ENCODE measurements at places on chromosomes 3 and 15.

DNA sequence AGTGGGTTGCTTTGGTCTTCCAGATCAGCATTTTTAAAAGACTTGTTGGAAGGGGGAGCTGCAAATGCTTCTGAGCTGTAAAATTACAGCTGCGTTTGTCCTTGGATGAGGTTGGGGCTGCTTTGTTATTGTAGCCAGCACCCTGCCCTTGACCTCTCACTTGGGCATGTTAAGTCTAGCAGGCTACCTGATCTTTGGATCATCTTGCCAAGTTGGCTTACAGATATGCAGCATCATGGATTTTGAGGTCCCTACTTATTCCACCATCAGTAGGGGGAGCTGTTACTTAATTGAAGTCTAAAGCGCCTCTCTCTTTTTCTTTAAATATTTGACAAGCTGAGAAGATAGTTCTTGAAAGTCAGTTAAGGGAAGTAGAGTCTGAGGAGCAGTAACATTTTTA is 793.0 kb downstream of the MCTP2 start:
- no peak for DNase-seq

DNA sequence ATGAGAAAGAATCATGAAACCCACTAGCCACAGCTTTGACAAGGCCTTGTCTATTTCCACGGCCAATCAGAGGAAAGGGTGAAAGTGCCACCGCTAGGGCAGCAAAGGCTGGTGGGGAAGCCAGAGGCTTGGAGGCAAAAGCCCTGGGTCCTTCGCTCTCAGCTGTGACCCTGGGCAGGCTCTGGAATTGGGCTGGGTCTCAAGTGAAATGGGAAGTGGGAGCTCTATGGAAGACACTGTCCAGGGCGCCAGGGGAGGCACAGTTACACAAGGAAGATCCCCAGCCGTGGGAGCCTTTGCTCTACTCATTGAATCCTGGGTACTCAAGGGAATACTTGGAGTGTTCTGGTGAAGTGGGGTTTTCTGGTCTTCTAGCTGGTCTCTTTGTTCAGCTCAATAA is 136.2 kb downstream of the ASB7 start:
- no peak for DNase-seq

- no peak for DNase-seq
These were observed 79.5 kb upstream of the PXYLP1 start for GRCh38 chr3:141152130-141152529.

- no peak for DNase-seq
These were observed 503.5 kb downstream of the EDEM1 start for GRCh38 chr3:5690904-5691532.

GRCh38 chr3:143363276-143363675 is 243.7 kb downstream of the CHST2 start:
- DNase-seq = no peak

GRCh38 chr3:49352890-49353421 is 5.2 kb downstream of the GPX1 start:
- DNase-seq = no peak

DNA sequence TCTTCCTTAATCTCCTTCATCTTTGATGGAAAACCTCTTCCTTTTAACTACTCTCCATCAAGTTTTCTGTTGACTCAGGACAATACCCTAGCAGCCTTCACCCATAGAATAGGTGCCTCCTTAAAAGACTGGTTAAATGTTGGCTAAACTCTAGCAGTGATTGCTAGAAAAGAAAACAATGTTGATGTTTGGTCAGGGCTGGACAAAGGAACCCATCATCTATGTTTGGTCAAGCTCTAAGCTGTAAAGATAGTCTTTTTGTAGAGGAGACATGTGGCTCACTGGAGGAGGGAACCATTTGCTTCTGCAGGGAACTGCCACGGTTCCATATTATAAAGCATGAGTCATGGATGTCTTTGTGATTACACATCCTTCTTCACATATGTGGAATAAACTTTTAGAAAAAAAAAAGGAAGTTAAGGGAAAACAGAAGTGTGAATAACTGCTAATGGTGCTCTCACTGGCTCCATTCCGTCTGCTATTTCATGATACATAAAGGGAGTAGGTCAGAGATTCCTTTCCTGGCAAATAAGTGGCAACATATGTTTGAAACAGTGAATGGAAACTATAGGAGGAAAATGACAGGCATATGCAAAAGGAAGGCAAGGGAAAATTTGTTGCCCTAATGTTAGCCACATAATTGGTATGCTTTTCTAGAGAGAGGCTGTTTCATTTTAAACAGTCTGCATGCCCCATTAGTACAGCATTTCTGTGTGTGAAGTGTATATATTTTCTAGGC is 78.2 kb downstream of the CMSS1 start:
- no peak for DNase-seq

DNA sequence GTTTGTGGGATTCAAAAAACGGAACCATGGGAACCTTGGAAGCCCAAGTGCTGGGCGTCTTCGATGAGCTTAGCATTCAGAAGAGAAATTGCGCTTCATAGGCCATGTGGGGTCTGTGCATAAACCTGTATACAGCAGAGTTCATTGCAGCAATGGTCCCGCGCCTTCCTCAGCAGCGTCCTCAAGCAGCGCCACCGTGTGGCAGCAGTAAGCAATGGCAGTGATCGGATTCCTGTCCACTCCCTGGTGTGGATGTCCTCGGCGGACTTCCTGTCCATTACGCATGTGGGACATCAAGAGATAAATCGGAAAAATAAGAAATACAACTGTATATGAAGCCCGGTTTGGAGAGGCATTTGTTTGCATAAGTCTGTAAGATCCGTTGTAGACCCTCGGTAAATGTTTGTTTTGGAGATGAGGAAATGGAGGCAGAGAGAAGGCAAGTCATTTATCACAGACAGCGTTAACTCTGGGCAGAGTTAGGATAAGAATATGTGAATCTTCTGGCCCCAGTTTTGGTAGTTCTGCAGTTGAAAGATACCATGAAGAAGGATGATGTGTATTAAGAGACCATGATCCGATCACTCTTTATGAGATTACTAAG is 57.7 kb downstream of the CNTN4 start:
- peak; percentile 28 for DNase-seq

DNA sequence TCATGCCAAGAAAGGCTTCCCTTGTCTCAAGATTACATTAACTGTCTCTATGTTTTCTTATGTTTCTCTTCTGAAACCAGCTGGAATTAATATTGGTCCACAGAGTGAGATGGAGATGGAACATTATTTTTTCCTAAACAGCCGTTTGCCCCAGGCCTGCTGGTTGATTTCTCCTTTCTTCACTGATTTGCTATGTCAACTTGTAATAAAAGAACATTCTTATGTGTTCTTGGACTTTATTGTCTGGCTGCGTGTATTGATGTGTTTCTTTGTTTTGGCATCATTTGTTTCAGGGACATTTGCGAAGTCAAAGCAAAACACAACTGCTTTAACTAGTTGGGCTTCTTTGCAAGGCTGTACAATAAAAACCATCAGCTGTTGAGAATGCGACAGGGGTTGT is 168.5 kb downstream of the FAM43A start:
- no peak for DNase-seq

- DNase-seq = no peak
These were observed 74.7 kb downstream of the ZBBX start for GRCh38 chr3:167305340-167305890.

- DNase-seq = no peak
These were observed 420.4 kb downstream of the EPHA3 start for GRCh38 chr3:89527736-89528305.

DNA sequence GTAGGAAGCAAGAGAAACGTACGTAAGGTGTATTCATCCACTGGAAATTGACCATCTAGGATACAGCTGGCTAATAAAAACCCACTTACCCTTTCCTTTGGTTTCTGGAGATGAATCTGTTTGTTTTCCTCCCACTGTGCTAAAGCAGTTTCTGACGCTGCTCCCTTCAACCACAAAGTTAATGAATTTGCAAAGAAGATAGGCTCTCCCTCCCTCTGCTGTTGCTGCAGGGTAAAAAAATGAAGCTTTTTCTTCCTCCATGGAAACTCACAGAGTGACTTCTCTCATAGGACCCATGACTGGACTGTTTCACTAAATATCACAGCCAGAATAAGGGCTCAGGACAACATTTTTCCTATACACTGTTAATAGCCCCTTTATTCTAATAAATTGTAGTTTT is 172.1 kb upstream of the LRRN1 start:
- DNase-seq = no peak

DNA sequence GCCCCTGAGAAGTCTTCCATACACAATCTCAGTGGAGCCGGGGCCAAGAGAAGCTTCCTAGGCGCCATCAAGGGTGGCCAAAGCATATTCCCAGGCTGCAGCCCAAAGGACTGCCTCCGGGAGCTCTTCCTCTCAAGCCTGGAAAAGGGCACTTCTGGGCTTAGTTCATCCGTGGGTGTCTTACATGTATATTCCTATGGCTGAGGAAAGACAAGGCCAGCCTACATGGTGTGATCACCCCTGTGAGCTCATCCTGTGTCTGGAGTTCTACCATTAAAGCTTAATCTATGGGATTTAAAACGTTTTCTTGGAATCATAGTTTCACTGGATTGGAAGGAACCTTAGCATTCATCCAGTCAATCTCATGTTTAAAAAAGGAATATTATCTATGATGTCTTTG is 21.9 kb upstream of the TIMP4 start:
- DNase-seq = no peak

DNA sequence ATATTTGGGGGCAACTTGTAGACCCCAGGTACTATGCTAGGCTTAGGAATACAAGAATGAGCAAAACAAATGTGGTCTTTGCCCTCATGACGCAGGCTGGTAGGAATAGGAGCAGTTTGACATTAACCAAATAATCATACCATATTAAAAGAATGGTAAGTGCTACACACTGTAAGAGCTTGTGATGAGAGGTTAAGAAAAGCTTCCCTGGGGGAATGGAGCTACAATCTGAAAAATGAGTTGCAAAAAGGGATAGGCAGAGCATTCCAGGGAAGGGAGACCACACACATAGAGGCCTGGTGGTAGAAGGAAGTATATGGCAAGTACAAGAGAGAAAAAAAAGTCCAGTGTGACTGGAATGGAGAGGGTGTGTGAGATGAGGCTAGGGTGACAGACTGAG is 37.3 kb downstream of the TMOD3 start:
- no peak for DNase-seq

GRCh38 chr3:189395825-189396224 is 224.1 kb downstream of the TPRG1 start:
- no peak for DNase-seq

DNA sequence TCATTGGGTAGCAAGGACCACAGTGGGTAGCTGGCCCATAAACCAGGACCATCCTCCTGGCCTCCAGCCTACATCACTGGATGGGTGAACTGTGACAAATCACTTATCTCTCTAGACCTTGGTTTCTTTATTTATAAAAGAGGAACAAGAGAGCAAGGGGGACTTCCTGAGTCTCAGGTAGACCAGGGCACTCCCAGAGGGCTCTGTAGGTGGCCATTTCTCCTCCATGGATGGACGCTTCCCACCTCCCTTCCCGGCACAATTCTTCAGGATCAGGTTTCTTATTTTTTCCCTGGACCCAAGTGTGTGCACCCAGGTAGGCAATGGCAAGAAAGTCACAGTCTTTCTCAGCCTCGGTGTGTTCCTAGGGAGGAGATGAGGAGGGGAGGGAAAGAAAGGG is 41.4 kb upstream of the SPATA12 start:
- DNase-seq = no peak

DNA sequence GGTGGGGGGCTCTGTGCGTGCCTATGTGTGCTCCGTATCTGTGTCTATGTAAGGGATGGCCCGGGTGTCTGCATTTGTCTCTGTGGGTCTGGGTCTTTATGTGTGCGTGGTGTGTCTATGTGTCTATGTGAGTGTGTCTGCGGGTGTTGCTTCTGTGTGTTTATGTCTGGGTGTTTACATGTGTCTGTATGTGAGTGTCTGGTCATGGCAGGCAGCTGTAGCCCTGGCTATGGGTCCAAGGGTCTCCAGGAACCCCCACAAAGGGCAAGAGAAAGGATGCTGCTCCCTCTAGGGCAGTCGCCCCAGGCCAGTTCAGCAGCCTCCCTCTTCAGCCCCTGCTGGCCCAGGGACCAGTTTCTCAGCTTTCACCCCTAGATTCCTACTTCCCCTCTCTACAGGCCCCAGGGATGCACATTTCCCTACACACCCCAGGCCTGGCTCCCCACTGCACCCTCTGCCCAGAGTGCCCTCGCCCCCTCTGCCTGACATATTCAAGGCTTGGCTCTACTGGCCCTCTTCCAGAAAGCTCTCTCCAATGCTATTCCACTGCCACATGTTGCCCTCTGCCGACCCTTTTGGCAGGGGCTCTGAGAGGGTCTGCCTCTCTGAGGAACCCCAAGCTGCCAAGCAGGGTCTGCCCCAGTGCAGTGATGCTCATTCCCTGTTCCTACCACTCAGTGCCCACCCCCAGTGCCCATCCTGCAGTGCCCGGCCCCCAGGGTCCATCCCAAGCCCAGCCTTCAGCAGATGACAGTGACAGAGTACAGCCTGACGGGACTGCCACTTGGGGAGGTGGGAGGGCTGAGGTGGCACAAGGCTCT is 1.0 kb upstream of the MYL3 start:
- no peak for DNase-seq

- no peak for DNase-seq
These were observed 30.5 kb downstream of the ATP2B2 start for GRCh38 chr3:10474847-10475246.

DNA sequence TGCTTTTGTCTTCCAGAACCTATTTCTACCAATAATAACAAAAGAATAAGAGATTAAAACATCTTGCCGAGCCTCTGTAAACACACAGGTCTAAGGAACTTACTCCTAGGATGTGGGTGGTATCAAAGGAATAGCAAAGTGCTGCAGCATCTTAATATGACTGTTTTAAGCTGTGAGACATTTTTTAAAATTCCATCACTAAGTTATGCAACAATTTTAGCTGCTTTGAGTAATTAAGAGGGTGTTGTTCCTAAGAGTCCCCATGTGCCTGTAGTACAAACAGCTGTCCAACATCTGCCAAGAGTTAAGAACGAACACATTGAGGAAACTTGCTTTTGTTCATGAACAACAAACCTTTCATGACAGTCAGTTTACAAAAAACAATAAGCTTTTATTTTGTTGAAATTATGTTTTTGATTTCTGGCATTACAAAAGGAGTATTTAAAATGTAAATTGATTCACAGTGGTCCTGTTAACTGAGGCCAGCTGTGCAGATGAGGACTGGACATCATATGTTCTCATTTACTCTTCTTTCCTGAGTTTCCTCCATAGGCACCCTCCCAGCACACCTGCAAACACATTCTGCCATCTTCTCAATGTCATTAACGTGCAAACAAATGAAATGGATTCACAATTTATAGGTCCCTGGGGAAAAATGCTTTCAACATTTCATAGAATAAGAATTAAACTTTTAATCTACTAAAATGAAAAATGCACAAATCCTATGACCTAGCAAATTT is 337.3 kb upstream of the ARHGEF26 start:
- DNase-seq = no peak

DNA sequence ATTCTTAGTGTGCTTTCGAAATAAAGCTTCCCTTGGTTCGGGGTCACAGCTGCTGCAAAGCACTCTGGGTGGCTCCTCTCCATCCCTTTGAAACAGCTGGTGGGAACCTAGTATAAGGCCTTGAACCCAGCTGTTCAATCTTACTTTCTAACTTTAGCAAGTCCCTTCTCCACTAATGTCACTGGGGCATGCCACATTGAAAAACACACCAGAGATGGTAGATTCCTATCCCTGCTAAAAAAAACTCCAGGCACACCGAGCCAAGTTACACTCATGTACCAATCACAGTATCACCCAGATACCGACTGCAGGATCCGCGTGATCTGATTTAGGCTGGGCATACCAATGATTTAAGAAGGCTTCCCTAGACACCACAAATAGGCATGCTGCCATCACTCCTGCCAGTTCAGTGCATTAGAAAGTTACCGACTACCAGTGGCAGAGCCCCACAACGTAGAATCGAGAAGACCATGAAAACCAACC is 65.0 kb downstream of the WWTR1 start:
- no peak for DNase-seq
